Cardiac fibroblast (primary cell): ENCODE measurements at places on chromosomes 2 and 18.

- DNase-seq: peak; percentile 1
Observed at GRCh38 chr2:214244847-214245246, 166.0 kb upstream of the VWC2L start.

- peak; percentile 27 for DNase-seq
Observed at GRCh38 chr2:237259201-237259600, 154.8 kb downstream of the COL6A3 start.

- DNase-seq: peak; percentile 67
Observed at GRCh38 chr2:41710944-41711343, 336.9 kb upstream of the PKDCC start.

- DNase-seq: no peak
Observed at GRCh38 chr2:222774941-222775340, 85.9 kb upstream of the ACSL3 start.

DNA sequence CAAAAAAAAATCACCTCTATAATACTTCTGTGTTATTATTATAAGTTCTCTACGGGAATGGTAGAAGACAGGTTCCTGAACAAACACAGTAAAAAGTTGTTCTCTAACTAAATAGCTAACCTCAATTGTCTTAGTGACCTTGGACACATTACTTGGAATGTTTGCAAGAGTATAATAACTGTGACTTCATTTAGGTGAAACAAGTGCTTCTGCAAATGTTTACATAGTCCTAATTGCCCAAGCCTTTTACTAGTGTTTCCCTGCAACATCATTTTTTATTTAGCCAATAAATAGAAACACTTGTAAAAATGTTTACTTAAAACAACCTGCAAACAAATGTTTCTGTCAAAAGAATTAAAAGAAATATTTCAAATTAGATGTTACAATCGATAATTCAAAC lies 9.9 kb downstream of the PLEKHM3 start:
- DNase-seq: no peak

GRCh38 chr2:135378591-135378990 lies 152.4 kb downstream of the ZRANB3 start:
- no peak for DNase-seq

- no peak for DNase-seq
Observed at GRCh38 chr2:108923019-108923700, 65.9 kb downstream of the EDAR start.

DNA sequence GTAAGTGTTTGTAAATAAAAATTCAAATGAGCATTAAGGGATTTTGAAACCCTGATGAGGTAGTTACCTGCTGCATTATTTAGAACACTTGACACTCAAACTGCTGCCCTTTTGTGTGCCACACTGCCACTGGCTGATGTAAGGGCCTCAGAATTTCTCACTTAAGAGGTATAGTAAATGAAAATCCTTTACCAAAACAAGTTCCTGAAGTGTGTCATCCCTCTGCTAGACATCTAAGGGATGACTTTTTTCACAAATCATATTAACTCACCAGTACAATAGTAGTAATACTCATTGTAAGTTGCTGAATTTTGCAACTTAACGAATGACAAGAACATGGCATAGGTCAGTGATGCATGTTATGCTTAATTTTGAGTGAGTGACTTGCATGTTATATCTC lies 274.9 kb upstream of the UBE2E3 start:
- DNase-seq: no peak

DNA sequence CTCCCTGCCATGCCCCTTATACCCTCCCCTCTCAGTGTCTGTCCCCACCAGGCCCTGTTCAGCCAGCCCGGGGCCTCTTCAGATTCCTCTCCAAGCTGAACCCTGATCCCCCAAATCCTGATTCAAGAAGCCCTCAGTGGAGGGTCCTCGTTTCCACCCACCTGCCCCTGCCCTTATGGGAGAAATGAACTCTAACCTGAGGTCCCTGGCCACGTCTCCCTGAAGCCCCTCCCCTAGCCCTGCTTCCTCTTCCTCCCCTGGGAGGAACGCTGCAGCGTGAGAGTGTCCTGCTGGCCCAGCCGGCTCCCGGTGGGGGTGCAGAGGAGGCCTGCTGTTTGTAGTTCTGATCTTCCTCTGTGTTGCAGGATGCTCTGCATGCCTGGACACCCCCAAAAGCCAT lies 56.7 kb upstream of the GLI2 start:
- DNase-seq: no peak

DNA sequence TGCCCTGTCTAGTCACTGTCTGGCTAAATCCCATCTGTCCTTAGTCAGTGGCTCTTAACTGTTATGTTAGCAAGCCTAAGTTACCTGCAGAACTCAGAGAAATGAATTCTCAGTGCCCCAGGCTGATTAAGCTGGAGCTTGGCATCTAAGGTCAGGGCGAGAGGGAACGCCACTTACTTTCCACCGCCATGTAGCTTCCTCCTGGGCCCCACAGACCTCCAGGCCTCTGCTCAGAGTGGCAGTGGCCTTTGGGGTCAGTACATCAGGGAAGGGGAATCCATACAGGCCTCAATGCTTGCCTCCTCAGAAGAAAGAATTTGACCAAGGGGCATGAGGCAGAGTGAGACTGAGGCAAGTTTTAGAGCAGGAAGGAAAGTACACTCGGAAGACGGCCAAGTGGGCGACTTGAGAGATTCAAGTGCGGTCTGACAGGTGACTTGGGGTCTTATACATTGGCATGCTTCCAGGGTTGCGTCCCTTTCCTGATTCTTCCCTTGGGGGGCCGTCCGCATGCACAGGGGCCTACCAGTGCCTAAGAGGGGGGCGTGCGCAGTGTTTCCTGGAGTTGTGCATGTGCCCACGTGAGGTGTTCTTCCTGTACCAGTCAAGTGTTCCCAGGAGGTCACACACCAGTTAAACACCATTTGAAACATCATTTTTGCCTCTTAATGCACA lies 64.1 kb downstream of the EMILIN2 start:
- DNase-seq: no peak

DNA sequence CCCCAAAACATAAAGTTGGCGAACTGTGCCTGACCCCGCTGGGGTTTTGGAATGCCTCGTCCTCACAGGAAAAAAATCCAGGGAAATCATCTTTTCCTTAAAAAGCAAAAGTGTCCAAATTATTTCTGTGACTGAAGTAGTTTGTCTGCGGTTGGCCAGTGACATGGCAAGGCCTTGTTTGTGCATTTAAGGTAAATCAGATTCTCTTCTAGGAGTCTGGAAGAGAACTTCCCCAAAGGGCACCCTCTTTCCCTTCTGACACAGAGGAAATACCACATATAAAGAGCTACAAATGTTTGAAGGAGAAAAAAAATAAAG lies 737 bp upstream of the CYB5A start:
- no peak for DNase-seq

DNA sequence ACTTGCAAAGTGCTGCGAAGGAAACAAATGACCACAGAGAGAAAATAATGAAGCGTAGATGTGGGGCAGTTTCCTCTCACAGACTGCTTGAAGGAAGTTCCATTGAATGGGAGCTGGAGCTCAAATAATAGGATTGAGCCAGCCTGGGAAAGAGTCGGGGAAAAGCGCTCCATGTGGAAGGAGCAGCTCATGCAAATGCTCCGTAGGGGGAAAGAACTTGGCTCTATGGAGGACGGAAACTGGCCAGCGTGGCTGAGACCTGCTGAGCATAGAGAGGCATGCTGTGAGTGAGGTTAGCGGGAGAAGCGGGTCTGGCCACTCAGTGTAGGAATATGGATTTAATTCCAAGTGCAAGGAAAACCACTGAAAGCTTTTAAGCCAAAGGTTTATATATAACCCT lies 28.6 kb upstream of the VIT start:
- DNase-seq: no peak

DNA sequence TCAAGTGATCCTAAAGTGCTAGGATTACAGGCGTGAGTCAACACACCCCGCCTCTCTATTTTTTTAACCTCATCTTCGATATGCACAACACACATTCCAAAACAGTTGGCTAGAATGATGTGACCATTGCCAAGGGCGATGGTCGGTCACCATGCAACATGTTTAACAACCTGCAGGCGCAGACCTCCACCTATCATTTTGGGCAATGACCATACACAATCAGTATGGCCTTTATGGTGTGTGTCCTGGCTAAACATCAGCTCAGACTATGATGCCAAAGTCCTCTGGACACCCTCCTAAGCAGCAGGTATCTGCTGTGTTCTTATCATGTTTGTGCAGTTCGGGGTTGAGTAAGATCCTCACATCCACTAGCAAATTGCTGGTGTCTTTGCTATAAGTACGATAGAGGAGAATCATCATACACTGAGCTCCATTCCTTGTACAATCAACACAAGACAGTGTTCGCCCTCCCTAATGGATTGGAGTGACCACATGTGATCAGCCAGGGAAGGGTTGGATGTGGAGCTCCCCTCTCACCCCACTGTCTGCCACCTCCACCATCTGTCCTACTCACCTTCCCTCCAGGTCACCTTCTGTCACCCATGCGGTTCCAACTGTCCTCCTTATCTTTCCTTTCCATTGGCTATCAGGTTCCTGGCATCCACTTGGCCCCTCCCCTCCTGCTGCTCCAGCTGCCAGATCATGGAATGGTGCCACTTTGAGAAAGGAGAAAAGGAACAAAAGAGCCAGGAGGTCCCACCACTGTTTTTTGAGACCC lies 7.9 kb upstream of the RNF152 start:
- no peak for DNase-seq

GRCh38 chr2:57906152-57906732 lies 140.4 kb upstream of the VRK2 start:
- DNase-seq: peak; percentile 78

DNA sequence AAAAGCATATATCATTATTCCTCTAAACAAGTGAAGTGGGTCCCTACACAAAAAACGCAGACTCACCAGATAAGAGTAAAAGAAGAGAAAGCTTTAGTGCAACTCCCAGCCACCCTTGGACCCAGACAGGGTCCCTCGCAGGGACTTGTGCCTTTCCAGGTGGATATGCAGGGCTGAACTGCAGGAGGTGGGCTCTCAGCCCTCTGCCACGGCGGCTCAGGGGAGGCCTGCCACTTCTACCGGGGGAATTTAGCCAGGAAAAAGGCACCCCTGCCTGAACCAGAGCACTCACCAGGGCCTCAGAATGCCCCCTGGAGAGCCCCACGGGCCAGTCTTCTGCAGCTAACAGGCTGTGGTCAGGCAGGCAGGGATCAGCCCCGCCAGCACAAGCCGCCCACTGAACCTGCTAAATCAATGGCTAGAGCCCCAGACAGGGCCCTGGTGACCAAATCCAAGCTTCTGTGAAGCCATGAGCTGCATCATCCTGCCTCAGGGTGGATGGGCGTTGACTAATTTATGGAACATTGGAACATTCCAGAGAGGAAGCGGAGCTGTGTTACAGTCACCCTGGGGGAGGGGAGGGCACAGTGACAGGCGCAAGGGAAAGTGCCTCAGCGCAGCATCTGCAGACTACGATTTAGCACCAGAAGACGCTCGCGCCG lies 209.3 kb downstream of the EIPR1 start:
- DNase-seq: peak; percentile 53
